ENCODE measurements at places on chromosomes 12 and 14. TPM values are rescaled to one million over a fixed set of nuclear protein-coding genes. Genes with fewer than 3 reads are reported as not detected.

- H3K27ac ChIP-seq = no peak overlapping the region
- H3K27me3 ChIP-seq = no peaks in the 10 kb centered on the region
- no peak for DNase-seq
- H3K36me3 ChIP-seq = no peaks in the 10 kb centered on the region
- H3K4me1 ChIP-seq = no peaks in the 10 kb centered on the region
These were observed 347.7 kb downstream of the TMEM132D start for GRCh38 chr12:129556082-129556481.

- no peaks in the 10 kb centered on the region for H3K27me3 ChIP-seq
- no peak overlapping the region for H3K4me3 ChIP-seq
- H3K27ac ChIP-seq = no peak overlapping the region
- no peaks in the 10 kb centered on the region for H3K4me1 ChIP-seq
- no peak for DNase-seq
These were observed 63.8 kb downstream of the PTGER2 start for GRCh38 chr14:52377940-52378339.

GRCh38 chr12:80412343-80412953 lies 31.6 kb upstream of the PTPRQ start:
- no peak overlapping the region for H3K4me3 ChIP-seq
- no peaks in the 10 kb centered on the region for H3K4me1 ChIP-seq
- H3K27ac ChIP-seq = no peak overlapping the region
- no peaks in the 10 kb centered on the region for H3K36me3 ChIP-seq
- DNase-seq = no peak

RAD51B gene
- not detected for total RNA-seq

NANOG gene
- not detected for total RNA-seq

- H3K27ac ChIP-seq = peak overlapping the region; percentile 88
- no peaks in the 10 kb centered on the region for H3K27me3 ChIP-seq
- no peaks in the 10 kb centered on the region for H3K36me3 ChIP-seq
- H3K4me3 ChIP-seq = no peak overlapping the region
- DNase-seq = no peak
These were observed 428.1 kb downstream of the ZFP36L1 start for GRCh38 chr14:68364792-68365192.

KRT3 gene
- total RNA-seq = not detected

GRCh38 chr14:65223636-65224035 lies 121.3 kb upstream of the MAX start:
- no peak overlapping the region for H3K27ac ChIP-seq
- no peaks in the 10 kb centered on the region for H3K36me3 ChIP-seq
- H3K4me1 ChIP-seq = no peaks in the 10 kb centered on the region
- no peaks in the 10 kb centered on the region for H3K27me3 ChIP-seq

FOXN4 gene
- total RNA-seq = not detected

GRCh38 chr12:131403676-131404075 lies 307.2 kb upstream of the SFSWAP start:
- DNase-seq = no peak
- H3K36me3 ChIP-seq = no peaks in the 10 kb centered on the region
- no peaks in the 10 kb centered on the region for H3K27me3 ChIP-seq

DNA sequence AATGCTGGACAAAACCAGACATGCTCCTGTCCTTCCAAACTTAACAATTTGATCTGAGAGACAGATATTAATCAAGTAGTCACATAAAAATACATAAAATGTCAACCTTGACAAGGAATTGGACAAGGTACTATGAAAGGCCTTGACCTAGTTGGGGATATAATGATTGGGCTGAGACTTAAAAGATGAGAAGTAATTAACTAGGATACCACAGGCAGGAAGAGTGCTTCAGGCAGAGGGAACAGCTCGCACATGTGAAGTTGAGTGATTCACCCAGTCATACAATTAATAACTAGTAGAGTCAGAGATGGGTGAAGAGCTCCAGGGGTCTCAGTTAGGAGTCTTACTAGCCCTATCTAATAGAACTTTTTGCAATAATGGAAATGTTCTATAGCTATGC lies 259.5 kb downstream of the MSRB3 start:
- H3K36me3 ChIP-seq = no peaks in the 10 kb centered on the region
- no peak for DNase-seq
- H3K4me3 ChIP-seq = no peak overlapping the region
- H3K27me3 ChIP-seq = no peaks in the 10 kb centered on the region

DNA sequence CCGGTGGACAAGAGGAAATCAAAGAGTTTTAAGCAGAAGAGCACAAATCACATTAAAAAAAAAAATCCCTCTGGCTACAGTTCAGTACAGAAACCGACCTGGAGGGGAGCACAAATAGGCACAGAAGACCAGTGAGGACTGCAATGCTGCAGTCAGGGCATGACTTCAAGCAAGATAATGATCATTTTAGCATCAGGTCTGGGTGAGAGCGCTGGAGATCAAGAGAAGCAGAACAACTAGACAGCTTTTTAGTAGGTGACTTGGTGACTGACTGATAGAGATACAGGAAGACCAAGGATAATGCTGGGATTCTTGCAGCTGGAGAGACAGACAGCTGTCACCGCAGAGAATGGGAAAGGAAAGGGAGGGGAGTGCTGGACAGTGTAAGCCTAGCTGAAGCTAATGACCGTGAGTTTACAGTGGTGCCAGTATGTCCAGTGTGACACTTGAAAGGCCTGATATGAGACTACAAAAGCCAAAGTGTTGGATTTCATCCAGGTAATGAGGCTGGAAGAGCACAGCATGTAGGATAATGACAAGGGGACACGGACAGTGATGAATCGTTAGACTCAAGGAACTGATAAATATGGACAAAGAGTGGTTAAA lies 5.6 kb downstream of the NFYB start:
- H3K4me3 ChIP-seq = no peak overlapping the region
- no peak overlapping the region for H3K27ac ChIP-seq
- no peaks in the 10 kb centered on the region for H3K27me3 ChIP-seq

DNA sequence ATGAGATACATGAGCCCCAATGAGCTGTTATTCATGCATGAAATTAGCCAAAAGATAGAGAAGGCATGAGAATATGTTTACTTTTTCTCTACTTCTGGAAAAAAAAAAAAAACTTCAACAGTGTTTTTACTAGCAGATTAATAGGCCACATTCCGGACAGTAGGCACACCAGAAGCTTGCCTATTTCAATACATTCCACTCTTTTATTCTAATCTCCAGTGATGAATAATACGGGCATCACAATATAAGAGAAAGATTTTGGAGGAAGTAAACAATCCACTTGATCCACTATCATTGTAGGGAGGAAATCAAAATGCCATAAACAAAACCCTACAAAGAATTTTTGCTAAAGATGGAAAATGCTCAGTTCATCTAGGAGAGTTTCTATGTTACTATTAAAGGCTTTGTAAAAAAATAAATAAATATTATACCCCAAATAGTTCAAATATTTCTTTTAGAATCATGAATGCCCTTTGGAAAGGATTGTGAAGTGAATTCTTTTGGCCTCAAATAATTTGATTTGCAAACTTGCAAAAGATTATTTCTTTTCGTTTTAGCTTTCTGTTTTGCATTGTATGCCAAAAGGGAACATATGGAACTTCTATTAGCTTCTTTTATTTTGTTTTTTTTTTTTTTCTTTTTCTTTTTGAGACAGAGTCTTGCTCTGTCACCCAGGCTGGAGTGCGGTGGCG lies 232.6 kb downstream of the EPS8 start:
- no peaks in the 10 kb centered on the region for H3K36me3 ChIP-seq
- H3K27me3 ChIP-seq = no peaks in the 10 kb centered on the region
- H3K4me3 ChIP-seq = no peak overlapping the region
- DNase-seq = no peak

- no peak overlapping the region for H3K4me3 ChIP-seq
- H3K4me1 ChIP-seq = peaks cover 22% of the 10 kb centered on the region
- no peaks in the 10 kb centered on the region for H3K36me3 ChIP-seq
- H3K27me3 ChIP-seq = no peaks in the 10 kb centered on the region
These were observed 6.8 kb upstream of the CHD4 start for GRCh38 chr12:6613776-6614512.

GRCh38 chr12:989051-989450 lies 2.0 kb upstream of the ERC1 start:
- H3K27me3 ChIP-seq = no peaks in the 10 kb centered on the region
- H3K4me3 ChIP-seq = peak overlapping the region; percentile 94
- H3K36me3 ChIP-seq = no peaks in the 10 kb centered on the region
- no peak for DNase-seq

DNA sequence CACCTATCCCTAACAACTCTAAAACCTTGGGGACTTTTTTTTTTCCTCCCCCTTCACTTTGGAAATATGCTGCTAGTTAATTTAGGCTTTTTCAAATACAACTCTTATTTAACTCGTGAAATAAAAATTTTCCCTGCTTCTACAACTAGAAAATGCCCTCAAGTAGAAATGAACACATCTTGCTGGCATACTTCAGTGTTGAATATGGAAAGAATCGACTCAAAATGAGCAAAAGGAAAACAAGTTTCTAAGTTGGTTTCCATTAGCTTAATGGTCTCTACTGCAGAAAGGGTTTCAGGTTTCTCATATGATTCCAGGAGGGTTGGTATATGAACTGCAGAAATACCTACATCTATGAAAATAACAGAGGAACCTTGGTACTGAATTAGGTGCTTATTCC lies 118.3 kb upstream of the TMTC1 start:
- H3K27me3 ChIP-seq = no peaks in the 10 kb centered on the region
- H3K27ac ChIP-seq = no peak overlapping the region
- no peak for DNase-seq
- H3K4me1 ChIP-seq = no peaks in the 10 kb centered on the region
- no peak overlapping the region for H3K4me3 ChIP-seq
- no peaks in the 10 kb centered on the region for H3K36me3 ChIP-seq

SSPN gene
- total RNA-seq = 56.3 TPM

DNA sequence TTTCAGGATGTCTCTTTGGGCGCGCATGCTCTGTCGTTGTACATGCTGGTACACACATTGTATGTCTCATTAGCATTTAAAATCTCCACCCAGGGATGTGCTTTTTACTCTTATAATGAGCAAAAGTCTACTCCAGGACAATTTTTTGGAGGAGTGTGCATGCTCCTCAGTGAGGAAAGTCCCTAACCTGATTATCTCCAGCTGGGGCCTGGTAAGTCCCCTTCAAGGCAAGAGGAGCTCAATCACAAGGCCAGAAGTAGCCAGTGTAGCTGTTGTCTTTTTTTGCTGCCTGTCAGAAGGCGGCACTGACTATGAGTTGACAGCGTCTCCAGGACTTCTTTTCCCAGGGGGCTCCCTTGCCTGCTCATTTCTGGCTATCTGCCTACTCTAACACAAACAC lies 218.3 kb upstream of the CNTN1 start:
- H3K4me1 ChIP-seq = no peaks in the 10 kb centered on the region
- H3K27ac ChIP-seq = no peak overlapping the region
- H3K27me3 ChIP-seq = no peaks in the 10 kb centered on the region
- no peak for DNase-seq

GRCh38 chr12:113245695-113246477 lies 24.6 kb downstream of the TPCN1 start:
- peaks cover 10% of the 10 kb centered on the region for H3K36me3 ChIP-seq
- H3K4me3 ChIP-seq = peak overlapping the region; percentile 20
- H3K27me3 ChIP-seq = no peaks in the 10 kb centered on the region

BATF gene
- not detected for total RNA-seq
